ENCODE measurements at places on chromosomes 12 and 14.

DNA sequence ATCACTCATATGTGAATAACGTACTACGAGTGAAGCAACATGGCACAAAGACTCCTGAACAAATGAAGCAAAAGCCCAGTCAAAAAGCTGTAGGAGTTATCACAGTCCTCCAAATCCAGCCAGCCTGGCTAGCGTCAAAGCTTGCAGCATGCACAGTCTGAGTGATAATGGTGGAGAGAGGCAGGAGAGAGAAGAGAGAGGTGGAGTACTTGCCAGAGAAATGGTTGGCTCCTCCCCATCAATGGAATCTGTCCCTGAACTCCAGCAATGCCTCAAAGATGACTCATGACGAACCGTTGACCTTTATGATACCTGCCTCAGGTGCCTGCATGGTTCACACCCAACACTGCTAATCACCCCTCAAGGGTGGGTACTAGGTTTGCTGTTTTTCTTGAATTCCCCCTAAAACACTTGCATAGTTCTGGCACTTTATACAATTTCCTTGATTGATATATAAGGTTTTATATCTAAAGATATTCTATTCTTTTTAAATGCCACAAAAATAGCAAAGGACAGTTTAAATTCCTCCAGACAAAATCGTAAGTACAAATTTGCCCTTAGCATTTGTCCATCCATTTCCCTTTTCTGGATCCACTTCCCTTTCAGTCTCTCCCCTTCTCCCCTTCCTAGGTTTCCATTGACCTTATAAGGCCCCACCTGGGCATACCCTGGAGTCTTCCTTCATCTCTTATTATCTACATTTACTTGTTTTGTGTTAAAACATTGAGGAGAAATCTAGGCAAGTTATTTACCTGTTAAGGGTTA lies 10.2 kb downstream of the ARHGDIB start:
- DNase-seq = no peak

GRCh38 chr12:108731105-108731865 lies at the start of gene CORO1C:
Gene CORO1C (minus strand): TSS chr12:108731518. CDS start chr12:108701318, 30,200 bp downstream.
- DNase-seq = peak; percentile 96

DNA sequence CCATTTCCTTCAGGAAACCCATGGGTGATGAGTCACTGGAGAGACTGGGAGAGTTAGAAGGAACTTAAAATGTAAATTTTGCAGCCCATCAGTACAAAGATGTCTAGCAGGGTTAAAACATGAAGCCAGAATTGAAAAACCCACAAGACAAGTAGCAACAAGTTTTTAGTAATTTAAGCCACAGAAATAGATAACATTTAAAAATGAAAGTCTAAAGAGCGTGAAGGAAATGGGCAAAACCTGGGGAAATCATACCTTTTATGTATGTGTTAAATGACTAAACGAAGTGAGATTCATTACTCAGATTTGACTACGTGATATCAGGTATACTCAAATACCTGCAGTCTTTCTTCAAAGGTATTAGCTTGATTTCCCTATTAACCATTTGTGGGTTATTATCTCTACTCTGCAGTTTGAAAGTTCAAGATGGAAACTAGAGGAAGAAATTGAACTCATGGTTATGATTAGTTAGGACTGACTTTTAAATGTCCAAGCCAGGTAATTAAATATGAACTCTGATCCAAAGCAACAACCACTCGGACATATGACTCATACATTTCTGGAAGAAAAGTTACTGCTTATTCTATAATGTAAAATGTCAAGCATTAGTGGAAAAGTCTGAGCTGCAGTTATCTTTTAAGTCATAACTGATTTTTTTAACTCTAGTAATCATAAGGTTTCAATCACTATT lies 84.1 kb downstream of the ITPR2 start:
- DNase-seq = no peak

DNA sequence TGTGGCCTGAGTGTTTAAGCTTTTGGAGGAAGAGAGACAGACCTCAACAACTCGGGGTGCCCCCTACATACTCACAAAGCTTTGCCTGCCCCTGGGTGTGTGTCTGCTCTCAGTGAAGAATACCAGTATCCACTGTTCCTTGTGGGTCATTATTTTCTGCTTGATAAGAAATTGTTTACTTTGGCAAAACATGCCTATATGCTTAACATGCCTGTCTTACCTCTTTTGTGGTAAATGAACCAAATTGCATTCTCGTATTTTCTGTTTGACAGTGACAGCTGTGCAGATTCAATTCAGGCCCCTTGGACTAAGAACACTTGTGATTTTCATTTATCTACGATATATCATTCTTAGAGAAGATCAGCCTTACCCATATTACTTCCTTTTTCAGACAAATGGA lies 50.6 kb upstream of the REP15 start:
- no peak for DNase-seq

DNA sequence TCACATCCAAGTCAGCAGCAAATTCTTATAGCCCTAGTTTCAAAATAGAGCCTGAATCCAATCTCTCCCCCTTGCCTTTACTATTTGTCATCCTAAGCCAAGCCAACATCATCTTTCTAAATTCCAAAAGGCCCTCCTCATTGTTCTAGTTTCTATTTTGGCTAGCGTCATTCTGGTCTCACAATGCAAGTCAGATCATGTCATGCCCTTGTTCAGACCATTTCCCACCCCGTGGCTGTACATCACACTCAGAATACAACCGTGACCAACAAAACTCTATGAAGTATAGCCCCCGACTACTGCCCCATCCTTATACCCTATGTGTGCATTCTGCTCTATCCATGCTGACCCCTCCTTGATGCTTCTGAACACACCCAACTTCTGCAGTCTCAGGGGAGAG lies 12.3 kb upstream of the GNG2 start:
- DNase-seq = no peak

DNA sequence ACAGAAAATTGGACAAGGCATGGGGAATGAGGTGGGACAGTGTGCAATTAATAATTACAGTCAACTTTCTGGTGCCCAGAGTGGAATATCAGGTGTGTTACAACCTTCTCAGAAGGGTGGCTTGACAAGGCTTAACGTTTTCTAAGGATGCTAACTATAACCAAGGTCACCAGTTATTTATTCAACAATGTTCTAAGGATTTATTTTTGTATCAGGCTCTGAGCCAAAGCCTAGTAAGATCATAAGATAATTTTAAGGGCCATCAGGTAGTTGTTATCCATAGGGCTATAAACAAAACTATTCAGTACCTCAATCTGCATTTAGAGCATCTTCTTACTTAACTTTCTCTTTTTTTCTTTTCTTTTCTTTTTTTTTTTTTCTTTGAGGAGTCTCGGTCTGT lies 134.0 kb downstream of the TMTC1 start:
- DNase-seq = no peak

DNA sequence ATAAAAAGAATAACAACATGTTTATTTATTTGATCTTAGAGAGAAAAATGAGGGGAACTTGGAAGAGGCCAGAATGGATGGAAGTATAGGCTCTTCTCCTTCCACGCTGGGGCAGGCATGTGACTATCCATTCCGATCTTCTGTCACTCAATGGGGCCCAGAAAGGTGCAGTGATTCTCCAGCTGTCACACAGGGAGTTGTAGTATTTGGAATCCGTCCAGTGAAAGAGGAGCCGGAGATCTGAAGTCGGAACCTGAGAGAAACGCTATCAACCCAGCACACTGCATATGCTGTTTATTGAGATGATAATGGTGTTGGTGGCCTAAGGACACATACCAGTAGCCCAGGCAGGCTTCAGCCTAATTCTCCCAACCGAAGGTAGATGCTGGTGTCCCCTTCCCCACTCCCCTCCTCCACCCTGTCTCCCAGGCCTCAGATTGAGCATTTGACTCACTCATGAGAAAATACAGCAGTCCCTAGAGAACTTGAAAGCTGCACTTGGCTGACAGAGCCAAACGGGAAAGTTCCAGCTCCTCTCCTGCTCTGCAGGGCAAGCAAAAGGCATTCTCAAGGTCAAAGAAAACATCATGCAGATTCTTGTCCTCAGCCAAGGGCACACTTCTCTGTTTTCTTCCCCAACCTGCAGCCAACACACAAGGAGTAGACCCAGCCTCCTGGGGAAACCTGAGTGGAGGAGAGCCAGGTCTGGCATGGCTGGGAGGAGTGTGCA lies 100.4 kb downstream of the IRF2BPL start:
- DNase-seq = no peak

DNA sequence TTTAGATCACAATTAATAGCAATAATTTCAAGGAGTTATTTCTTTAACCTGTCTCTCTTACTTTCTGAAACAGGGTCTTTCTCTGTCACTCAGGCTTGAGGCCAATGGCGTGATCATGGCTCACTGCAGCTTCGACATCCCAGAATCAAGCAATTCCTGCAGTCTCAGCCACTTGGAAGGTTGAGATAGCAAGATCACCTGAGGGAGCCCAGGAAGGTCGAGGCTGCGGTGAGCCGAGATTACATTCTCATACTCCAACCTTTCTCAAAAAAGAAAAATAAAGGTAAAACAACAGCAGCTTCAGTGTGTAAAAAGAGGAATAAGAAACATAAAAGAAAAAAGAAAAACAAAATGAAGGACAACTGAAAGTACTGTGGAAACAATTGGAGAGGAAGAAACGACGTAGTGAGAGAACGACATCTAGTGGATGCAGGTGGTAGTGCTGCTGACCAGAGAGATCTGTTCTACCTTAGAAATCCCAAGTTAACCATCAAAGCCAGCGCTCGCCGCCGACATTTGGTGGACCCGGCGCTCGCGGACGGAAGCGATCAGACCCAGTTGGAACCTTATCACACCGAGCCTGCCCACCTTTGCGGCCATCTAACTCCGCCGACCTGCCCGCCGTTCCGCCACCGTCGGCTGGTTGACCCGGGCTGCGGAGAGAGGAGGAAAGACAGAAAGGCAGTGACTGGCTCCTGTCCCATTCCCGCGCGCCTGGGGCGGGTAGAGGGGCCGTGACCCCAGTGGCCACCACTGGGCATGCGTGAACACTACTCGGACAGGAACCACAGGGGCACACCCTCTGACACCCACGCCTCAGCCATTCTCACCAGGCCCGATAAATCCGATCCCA lies 196.1 kb downstream of the ALG10 start:
- peak; percentile 47 for DNase-seq

GRCh38 chr14:33317675-33318074 lies 379.0 kb downstream of the NPAS3 start:
- DNase-seq = no peak

GRCh38 chr12:21775133-21775820 lies 771 bp upstream of the KCNJ8 start:
- DNase-seq = no peak

DNA sequence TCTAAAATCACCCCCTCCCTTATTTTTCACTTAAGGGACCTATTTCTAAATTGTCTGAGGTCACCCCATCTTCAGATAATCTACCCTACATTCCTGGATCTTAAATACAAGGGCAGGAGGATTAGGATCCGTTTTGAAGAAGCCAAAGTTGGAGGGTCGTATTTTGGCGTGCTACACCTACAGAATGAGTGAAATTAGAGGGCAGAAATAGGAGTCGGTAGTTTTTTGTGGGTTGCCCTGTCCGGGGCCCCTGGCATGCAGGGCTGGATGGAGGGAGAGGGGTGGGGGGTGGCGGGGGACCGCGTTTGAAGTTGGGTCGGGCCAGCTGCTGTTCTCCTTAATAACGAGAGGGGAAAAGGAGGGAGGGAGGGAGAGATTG lies 300 bp upstream of the CCND2 start:
- no peak for DNase-seq

GRCh38 chr12:2640709-2641108 lies 154.1 kb upstream of the FKBP4 start:
- DNase-seq = no peak

DNA sequence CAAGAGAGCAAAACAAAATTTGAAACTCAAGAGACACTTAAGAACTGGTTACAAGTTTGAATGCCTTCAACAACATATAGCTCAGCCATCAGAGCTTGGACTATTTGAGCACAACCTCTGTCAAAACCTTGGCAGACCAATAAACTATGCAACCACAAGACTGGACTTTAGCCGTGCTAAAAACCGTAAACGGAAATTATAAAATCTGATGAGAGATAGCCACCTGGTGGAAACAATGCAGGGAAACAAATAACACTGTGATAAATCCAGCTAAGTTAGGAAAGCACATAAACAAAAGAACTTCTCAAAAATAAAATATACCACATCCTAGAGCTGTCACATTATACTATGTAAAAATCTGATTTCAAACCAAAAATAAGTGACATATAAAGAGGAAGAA lies 1074.2 kb upstream of the NOVA1 start:
- DNase-seq = no peak

GRCh38 chr12:94033101-94033500 lies 115.3 kb upstream of the PLXNC1 start:
- no peak for DNase-seq

DNA sequence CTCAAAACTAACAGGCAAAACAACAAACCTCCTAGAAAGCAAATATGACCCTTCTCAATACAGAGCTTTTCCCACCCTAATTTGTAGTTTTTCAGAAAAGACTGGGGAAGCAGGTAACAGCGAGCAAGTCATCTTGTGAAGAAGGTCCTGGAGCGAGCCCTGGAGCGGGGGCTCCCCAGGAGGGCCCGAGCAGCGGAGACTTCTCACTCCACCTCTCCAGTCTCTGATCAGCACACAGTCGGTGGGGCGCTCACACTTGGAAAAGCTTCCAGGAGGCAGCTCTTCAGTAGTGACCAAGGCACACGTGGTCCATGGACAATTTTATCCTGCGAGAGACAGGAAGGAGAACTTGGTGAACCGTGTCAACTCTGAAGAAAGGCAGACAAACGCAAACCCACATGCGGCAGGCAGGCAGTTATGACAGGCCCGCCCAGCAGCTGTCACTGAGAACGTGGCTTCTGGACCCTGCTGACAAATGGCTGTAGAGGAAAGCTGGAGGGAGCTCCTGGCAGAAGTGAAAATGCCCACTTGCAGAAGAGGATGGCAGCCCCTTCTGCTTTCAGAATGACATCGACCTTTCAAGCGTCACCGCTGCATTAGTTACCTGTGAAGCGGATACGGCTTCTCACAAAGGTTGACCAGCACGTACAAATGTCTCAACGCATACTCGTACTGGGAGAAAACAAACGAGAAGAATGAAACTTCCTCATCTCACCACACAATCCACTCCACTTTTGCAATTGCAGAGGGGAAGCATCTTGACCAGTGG lies 44.2 kb downstream of the LGMN start:
- DNase-seq = peak; percentile 53

DNA sequence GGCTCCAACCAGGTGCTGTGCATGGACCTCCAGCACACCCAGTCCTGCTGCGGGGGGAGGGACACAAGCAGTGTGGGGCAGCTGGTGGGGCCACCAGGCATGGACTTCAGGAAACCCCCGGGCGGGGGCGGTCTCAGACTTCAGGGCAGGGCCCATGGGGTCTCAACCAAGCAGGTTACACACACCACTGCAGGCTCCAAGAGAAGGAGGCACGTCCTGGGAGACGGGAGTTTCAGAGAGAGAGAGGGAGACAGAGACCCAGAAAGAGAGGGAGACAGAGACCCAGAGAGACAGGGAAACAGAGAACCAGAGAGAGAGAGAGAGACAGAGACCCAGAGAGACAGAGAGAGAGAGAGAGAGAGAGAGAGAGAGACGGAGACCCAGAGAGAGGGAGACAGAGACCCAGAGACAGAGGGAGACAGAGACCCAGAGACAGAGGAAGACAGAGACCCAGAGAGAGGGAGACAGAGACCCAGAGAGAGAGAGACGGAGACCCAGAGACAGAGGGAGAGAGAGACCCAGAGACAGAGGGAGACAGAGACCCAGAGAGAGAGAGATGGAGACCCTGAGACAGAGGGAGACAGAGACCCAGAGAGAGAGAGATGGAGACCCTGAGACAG lies 128.9 kb downstream of the NCOR2 start:
- peak; percentile 22 for DNase-seq

Measured in OCI-LY7 (cell line).